ENCODE measurements at places on chromosomes 7 and 10.

DNA sequence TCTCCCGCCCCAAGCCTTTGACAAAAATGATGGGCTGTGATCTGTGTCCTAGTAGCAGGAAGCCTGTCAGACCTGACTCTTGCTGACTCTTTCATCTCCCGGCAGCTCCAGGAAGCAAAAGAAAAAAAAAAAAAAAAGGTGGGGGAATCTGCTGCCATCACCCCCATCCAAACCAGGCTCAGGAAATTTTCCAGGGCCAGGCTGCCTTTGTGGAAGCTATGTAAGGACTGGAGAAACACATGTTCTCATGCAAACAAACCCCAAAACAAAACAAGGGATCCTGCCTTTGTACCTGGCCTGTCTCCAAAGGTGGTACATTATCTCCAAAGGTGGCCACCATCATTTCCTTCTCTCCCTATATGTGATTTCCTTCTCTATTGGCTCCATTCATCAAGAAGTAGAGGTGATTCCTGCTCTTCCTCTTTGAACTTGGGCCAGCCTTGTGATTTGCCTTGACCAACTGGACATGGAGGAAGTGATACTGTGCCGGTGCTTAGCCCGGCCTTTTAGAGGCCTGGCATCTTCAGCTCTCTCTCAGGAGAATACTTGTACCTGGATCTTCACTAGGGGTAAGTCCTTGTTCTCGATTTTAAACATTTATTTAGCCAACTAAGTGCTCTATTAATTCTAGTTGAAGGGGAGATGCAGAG is 192.2 kb upstream of the SVIL start:
- no peak for DNase-seq

- DNase-seq = no peak
These were observed 239.2 kb downstream of the RNLS start for GRCh38 chr10:88343761-88344484.

GRCh38 chr7:24911213-24911603 is 68.8 kb downstream of the OSBPL3 start:
- peak; percentile 70 for DNase-seq

GRCh38 chr10:86956195-86956847 is 1.1 kb downstream of the MMRN2 start:
- no peak for DNase-seq

DNA sequence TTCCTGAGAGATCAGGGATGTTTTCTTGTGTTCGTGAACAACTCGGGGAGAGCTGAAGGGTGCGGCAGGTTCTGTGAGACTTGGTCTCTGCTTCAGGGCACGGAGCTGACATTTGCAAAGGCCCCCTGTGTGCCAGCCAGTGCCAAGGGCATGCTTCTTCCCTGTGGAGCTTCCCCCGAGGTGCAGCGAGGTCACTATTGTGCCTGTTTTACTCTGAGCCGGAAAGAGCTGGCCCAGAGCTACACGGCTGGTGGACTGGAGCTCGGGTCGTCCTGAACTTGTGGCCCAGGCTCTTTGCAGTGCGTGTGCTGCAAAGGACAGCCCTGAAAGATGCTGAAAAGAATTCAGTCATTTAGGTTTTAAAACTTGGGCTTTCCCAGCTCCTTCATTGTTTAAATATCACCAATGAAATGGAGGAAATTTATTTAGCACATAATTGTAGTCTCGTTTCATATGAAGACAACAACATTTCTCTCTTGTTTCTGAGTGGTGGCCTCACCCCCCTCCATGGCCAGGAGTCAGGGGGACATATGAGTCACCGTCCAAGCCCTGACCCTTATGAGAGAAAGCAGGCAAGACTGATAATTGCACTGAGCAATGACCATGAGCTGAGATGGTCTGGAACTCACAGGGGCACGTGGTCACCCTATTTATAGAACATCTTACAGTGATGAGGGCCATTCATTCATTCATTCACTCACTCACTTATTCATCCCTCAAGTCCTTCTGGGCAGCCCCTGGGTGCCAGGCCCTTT is 102.6 kb downstream of the PTPRE start:
- DNase-seq = no peak
